Stimulated activated CD8-positive, alpha-beta memory T cell treated with anti-CD3 and anti-CD28 coated beads, Interleukin-4, amount 100 ng/mL, for 4 hours (primary cell): ENCODE measurements at places on chromosomes 6 and 20.

GRCh38 chr20:43803276-43803675 is 76.5 kb upstream of the GTSF1L start:
- DNase-seq: no peak

DNA sequence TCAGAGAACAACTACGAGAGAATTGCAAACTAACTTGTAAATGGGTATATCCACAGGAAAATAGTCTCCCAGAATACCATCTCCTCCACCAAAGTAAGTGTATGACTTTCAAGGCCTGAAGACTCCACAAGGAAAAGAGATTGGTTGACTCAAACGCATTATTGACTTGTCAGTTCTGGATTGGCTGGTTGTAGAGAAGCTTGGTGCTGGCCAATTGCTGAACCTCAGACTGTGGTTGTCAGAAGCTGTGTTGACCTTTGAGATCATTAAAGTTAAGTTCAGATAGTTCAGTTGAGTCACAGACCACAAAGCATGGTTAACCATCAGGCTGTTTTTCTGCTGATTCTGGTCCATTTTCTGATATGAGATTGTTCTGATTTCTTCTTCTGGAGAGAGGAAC is 388.3 kb downstream of the BMP2 start:
- no peak for DNase-seq

- DNase-seq: no peak
Measured at GRCh38 chr20:35661053-35661452, 3.6 kb downstream of the CPNE1 start.

- no peak for DNase-seq
Measured at GRCh38 chr6:68572525-68572924, 62.6 kb upstream of the ADGRB3 start.

- DNase-seq: no peak
Measured at GRCh38 chr20:38760978-38761377, 12.7 kb downstream of the ACTR5 start.
